ENCODE measurements at places on chromosomes 5 and 9.

- no peak for DNase-seq
Measured at GRCh38 chr9:6716766-6717165, 41.0 kb upstream of the KDM4C start.

- peak; percentile 66 for DNase-seq
Measured at GRCh38 chr5:143229896-143230675, 173.4 kb downstream of the NR3C1 start.

- no peak for DNase-seq
Measured at GRCh38 chr9:18688581-18689565, 214.9 kb downstream of the ADAMTSL1 start.

- DNase-seq: no peak
Measured at GRCh38 chr5:10441992-10442435, 335 bp downstream of the ROPN1L start.

GRCh38 chr9:15203581-15203980, 103.4 kb downstream of the TTC39B start:
- no peak for DNase-seq

GRCh38 chr5:71924980-71925379, 182.3 kb upstream of the MAP1B start:
- no peak for DNase-seq

DNA sequence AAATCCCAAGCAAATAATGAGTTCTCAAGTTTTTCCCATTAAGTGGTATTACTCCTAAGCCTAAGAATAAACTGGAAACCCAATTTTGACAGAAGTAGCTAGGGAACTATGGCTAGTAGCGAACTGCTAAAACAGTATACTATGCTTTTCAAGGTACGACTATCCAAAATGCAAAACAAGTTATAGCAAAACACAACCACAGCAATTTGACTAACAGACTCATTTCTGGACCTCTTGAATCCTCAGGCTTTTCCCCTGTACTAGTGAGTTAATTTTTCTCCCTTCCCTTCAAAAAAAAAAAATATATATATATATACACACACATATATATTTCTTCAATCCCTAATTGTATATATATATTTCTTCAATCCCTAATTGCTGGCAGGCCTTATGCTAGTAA, 7.3 kb downstream of the FBXW11 start:
- no peak for DNase-seq

GRCh38 chr9:135605238-135605781, 34.0 kb downstream of the GLT6D1 start:
- DNase-seq: peak; percentile 37

- DNase-seq: peak; percentile 20
Measured at GRCh38 chr9:98899408-98900056, 44.2 kb upstream of the COL15A1 start.

- no peak for DNase-seq
Measured at GRCh38 chr5:107557051-107557658, 113.6 kb downstream of the EFNA5 start.

DNA sequence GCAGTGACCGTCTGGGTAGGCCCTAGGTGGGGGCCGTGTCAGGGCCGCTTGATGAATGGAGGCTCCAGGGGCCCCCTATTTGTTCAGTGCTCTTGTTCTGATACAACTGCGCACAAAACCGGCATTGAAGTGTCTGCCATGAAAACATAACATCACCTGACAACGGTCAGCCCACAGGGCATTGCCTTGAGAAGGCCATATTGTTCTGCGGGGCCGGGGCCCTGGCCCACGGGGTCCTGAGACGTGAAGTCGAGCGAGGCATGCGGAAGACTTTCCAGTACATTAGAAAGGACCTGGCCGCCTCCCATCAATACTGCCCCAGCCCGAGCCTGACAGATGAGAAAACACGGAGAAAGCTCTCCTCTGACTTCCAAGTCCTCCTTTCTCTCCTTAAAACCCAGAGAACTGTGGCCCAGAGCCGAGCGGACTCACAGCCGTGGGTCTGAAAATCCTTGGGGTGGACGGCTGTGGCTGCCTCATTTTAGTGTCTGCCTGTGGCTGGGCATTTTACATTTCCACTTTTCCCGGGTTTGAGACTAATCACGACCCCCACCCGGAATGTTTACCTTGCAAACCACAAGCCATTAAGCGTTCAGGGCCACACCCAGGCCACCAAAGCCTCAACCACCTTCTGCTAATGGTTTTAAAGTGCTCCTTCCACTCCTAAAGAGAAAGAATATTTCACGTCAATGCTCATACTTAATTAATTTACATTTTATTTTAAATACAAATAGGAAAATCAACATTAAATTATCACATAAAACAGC, 391.0 kb upstream of the IRX2 start:
- DNase-seq: no peak

DNA sequence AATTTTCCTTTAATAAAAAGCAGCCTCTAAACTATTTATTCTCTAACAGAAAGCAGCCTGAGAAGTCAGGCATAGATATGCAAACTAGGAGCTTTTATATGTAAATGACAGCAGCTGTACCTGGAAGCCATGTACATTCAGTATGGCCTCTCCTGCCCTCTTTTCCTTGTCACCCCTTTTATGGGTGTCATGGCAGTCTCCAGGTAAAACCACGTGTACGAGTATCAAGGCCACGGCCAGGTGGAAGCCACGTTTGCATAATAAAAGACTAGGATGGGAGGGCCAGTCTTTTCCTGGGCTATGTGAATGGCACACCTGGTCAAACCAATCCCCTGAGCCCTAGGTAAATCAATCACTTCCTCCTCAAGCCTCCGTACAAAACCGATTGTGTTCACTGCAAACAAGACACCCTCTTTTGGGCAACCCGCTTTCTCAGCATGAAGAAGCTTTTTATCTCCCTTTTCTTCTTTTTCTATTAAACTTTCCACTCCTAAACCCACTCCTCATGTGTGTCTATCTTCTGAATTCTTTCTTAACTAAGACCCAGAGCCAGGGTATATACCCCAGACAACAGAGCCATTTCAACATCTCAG, 419.5 kb upstream of the CTNND2 start:
- DNase-seq: no peak

DNA sequence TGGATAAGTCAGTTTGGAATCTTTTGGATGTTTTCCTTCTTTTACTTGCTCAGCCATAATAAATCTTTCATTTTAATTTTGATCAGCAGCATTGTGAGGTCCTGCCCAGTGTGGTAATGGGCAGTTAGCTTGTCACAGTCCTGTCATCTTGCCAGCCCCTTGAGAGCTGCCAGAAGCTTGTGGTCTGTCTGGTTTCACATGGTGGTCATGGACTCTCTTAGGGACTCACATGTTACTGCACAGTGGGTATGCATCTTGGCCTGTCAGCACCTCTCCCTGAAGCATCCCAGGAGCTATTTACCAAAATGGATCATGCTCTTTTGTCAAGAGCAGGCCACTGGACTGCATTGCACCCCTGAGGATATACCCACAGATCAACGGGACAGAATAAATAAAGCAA, 60.3 kb downstream of the DAPK1 start:
- DNase-seq: peak; percentile 25

DNA sequence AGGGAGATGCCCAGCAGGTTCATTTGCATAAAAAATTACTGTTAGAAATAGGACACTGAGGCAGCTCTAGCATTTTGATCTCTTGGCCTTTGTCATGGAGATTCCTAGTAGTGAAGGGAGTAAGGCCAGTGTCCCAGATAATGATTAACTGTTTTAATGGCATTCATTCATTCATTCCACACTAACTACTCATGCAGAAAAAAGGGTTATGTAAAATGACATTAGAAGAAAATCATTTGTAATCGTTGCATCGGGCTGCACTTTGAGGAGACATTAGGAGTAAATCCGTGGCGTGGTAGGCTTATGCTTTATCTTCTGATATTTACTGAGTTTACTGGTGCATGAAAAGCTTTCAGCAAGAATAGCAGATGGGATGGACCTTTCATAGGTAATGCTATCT, 82.6 kb upstream of the GRHPR start:
- no peak for DNase-seq

GRCh38 chr9:88236511-88237478, 98.5 kb upstream of the SPATA31C2 start:
- DNase-seq: peak; percentile 69

DNA sequence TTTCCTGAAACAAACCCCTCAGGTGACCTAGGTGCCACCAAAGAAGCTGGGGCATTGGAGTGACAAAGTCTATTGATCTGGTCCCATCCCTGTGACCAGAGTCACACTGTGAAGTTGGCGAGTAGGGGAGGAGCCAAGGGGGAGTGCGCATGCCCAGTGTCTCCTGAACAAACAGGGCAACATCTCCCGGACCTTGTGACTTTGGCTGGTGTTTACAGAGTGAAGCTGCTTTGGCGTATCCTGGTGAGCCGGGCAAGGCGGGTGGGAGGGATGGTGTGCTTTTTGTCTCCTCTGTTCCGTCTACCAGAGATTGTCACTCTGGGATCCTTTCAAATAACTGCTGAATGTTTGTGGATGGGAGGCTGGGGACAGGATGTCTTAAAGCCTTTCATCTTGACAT, 204.5 kb downstream of the HSPA4 start:
- no peak for DNase-seq

GRCh38 chr9:29241320-29241719, 1668.0 kb upstream of the C9orf72 start:
- no peak for DNase-seq

DNA sequence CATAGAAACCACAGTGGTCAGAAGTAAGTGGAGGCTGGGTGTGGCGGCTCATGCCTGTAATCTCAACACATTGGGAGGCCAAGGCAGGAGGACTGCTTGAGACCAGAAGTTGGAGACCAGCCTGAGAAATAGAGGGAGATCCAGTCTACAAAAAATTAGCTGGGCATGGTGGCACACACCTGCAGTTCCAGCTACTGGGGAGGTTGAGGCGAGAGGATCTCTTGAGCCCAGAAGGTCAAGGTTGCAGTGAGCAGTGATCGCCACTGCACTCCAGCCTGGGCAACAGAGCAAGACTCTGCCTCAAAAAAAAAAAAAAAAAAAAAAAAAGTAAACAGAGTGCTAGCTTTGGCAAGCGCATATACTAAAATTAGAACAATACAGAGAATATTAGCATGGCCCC, 24.6 kb downstream of the AK8 start:
- DNase-seq: no peak

DNA sequence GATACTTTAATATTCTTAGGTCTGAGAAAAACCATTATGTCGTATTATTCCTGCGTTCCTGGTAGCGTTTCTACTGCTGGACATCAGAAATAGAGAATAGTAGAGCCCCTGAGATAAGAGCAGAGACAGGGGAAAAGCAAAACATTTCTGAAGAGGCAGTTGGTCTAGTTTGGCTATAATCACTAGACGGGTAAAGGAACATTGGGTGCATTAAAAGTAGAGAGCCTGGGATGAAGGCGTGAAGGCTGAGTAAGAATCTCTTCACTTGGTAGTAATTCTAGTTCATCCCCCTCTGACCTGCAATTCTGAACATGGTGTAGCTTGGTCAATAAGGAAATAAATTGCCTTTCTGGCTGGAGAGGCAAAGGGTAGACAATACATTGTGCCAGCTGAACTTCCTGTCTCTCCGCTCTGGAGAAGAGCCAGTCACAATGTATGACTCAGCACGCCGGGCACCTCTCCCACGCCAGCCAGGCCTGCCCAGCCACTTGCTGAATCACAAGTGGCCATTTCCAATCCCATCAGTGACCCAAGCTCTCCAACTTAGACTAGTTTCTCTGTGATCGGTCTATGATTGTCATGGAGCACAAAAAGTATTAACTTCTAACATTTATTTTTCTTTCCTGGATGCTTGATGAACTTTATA, 75.4 kb downstream of the STK32A start:
- DNase-seq: peak; percentile 56

DNA sequence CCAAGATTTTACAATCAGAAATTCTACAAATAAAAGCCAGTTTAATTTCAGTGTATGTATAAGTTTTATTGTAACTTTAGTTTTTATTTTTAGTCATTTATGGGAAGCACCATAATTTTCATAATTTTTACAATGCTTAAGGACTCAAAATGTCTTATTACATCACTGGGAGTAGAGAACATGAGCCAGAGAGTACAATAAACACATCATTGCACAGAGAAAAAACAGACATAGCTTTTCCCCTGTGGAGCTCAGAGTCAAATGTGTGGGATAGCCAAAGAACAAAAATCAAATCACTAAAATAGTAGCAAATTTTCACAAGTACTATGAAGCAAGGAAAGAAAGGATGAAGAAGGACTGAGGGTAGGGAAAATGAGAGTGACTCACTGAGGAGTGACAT, 5.5 kb upstream of the JAKMIP2 start:
- DNase-seq: no peak

DNA sequence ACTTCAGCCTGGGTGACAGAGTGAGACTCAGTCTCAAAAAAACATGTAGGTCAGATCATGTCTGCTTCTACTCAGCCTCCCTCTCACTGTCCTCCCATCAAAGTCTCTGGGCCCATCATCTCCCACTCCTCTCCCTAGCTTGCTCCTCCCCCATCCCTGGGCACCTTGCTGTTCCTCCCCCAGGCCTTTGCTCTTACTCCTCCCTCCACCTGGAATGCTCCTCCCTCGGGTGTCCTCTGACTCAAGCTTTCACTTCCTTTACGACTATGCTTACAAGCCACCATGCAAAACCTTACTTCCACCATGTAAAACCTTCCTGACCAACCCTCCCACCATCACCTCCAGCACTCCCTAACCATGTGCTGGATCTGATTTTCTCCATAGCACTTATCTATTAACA, 51.5 kb downstream of the MTMR12 start:
- DNase-seq: no peak

- no peak for DNase-seq
Measured at GRCh38 chr9:20463823-20464222, 158.5 kb downstream of the MLLT3 start.

- DNase-seq: no peak
Measured at GRCh38 chr5:134409321-134409720, 2.4 kb downstream of the CDKN2AIPNL start.

- DNase-seq: no peak
Measured at GRCh38 chr9:20031836-20032235, 243.0 kb upstream of the SLC24A2 start.

DNA sequence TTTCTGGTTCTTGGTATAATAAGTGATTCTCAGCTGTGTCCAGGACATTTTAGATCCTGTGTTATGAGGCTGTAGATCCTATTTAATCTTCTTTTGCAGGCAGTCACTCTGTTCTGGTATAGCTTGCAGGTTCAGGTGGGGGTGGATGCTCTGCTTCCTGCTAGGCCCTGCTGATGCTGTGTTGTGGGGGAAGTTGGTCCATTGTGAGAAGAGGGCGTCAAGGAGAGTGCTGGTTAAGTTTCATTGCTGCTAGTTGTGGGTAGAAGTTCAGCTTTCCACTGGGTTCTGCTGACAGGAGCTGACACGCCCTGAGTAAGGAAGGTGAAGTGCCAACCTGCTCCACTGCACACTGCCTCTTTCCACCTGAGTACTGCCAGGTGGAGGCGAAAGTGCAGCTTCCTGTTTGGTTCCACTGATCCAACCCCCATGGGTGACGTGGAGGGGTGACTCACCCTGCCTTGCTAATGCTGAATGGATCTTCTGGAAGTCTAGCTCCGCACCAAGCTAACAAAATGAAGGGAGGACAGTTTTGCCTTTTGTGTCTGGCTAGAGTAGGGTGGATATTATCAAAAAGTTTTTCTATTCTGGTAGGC, 16.3 kb downstream of the NMRK1 start:
- DNase-seq: no peak

GRCh38 chr5:1108865-1109174, 3.0 kb downstream of the SLC12A7 start:
- DNase-seq: peak; percentile 62
